Vagina (tissue), 2 donors: ENCODE measurements at places on chromosomes 12 and 14.

GRCh38 chr14:55449116-55449515 is 8.7 kb upstream of the TBPL2 start:
- no peak for DNase-seq
- H3K27me3 ChIP-seq, result no peaks in the 10 kb centered on the region
- H3K4me1 ChIP-seq, result peaks cover 30% of the 10 kb centered on the region

DNA sequence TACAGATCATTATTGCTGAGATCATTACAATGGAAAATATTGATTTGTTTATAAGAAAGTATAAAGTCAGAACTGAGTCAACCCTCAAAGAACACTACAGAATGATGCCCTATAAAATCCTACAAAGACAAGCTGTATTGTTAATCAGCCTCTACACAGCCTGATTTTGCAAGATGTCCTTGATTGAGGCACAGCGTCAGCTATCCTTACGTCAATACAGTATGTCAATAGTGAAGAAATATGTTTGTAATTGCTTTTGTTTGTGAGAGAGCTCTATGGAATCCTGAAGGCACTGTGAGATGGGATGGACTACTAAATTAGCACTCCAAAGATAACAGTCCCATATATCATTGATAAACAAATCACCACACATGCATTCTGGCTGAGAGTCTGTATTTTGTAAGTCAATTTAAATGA is 70.7 kb downstream of the RASSF9 start:
- no peaks in the 10 kb centered on the region for H3K27me3 ChIP-seq
- H3K27ac ChIP-seq, result no peak overlapping the region
- no peak for DNase-seq
- no peak overlapping the region for H3K4me3 ChIP-seq
- H3K36me3 ChIP-seq, result no peaks in the 10 kb centered on the region
- no peaks in the 10 kb centered on the region for H3K4me1 ChIP-seq

- no peaks in the 10 kb centered on the region for H3K36me3 ChIP-seq
- no peaks in the 10 kb centered on the region for H3K27me3 ChIP-seq
- no peak for DNase-seq
- no peak overlapping the region for H3K4me3 ChIP-seq
- H3K27ac ChIP-seq, result no peak overlapping the region
These were observed 67.6 kb downstream of the GTF2A1 start for GRCh38 chr14:81153187-81153586.

DNA sequence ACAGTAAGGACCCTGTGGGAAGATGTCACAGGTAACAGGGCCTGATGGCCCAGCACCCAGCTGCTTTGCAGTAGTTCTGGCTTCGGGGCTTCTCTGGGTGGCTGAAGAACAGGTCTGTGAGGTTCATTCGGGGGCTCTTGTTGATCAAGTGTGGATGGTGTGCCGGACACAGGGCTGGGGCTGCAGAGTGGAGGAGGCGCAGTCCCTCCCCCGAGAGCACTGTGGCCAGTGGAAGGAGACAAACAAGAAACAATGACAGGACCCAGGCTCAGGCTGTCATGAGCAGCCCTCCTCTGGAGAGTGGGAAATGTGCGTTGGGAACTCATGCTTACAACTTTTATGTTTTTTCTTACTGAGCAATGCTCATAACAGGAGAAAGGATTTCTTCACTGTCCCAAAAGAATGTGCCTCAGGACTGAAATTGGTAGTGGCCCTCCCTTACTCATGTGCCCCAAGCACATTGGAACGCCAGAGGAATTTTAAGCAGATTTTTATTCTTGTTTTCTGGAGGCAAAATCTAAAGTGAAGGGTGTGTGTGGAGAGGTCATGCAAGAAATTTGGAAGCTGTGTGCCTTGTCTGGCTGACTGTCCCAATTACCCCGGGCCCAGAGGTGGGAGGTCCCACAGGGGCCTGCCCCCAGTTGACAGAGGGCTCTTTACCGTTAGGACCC is 233.8 kb downstream of the CACNA1C start:
- H3K36me3 ChIP-seq, result no peaks in the 10 kb centered on the region
- peaks cover 58% of the 10 kb centered on the region for H3K4me1 ChIP-seq
- no peaks in the 10 kb centered on the region for H3K27me3 ChIP-seq
- no peak for DNase-seq
- peak overlapping the region; percentile 65 for H3K27ac ChIP-seq
- H3K4me3 ChIP-seq, result no peak overlapping the region

- no peaks in the 10 kb centered on the region for H3K27me3 ChIP-seq
- no peak for DNase-seq
- H3K4me1 ChIP-seq, result no peaks in the 10 kb centered on the region
- H3K36me3 ChIP-seq, result no peaks in the 10 kb centered on the region
These were observed 886.2 kb downstream of the DIO2 start for GRCh38 chr14:79325071-79325470.

DNA sequence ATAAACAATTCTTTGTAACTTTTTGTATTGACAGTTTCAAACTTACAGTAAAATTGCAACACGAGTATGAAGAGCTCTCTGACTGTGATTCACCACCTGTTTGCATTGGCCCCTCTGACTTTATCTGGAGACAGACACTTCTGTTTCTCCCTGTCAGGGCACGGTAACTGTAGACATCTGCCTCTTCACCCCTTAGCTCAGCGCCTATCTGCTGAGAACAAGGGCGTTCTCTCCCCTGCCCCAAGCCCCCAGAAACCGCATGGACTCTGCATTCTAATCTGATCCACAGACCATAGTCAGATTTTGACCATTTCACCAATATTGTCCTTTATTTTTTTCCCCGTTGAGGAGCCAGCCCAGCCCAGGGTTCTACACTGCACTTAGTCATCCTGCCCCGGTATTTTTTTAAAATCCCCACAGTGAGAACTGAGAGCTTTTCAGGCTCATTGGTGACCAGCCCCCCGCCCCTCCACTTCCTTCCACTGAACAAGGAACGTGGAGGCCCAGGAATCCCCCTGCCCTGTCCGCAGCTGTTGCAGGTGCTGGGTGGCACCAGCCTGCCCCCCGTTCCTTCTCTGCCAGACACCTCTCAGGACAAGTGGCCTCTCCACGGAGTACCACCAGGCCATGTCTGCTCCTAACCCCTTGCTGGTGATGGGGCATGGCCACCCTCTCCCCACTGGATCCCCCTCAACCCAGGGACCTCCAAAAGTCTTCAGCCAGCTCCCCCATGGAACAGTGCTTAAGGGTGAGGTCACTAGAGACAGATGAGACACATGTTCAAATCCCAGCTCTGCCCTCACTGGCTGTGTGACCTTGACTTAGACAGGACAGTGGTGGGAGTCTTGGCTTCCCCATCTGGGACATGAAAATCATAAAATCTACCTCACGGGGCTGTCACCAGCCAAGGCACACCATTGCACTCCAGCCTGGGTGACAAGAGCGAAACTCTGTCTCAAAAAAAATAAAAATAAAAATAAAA is 11.2 kb downstream of the RHOF start:
- peaks cover 43% of the 10 kb centered on the region for H3K4me1 ChIP-seq
- no peak for DNase-seq
- H3K36me3 ChIP-seq, result no peaks in the 10 kb centered on the region
- peak overlapping the region; percentile 74 for H3K27ac ChIP-seq

- no peaks in the 10 kb centered on the region for H3K27me3 ChIP-seq
- peak overlapping the region; percentile 50 for H3K27ac ChIP-seq
- no peak overlapping the region for H3K4me3 ChIP-seq
- H3K36me3 ChIP-seq, result peaks cover 15% of the 10 kb centered on the region
- DNase-seq, result no peak
These were observed 54.6 kb downstream of the ACTN1 start for GRCh38 chr14:68924186-68925158.

DNA sequence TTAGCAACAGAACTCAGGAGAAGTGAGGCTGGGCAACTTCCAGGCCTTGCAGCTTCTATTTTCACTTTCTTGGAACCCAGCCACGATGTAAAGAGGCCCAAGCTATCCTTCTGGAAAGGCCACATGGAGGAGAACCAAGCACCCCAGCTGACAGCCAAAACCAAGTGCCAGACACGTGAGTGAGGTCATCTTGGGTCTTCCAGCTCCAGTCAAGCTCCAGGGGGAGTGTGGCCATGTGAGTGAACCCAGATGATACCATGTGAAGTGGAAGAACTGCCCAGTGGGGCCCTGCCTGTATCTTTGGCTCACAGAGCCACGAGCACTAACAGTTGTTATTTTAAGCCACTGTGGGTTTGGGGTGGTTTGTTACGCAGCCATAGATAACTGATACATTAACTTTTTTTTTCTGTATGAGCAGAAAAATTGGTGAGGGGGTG is 126.8 kb upstream of the MAP1LC3B2 start:
- H3K4me1 ChIP-seq, result peaks cover 32% of the 10 kb centered on the region
- H3K27me3 ChIP-seq, result no peaks in the 10 kb centered on the region
- no peak for DNase-seq
- H3K36me3 ChIP-seq, result no peaks in the 10 kb centered on the region
- H3K4me3 ChIP-seq, result no peak overlapping the region
- no peak overlapping the region for H3K27ac ChIP-seq

DNA sequence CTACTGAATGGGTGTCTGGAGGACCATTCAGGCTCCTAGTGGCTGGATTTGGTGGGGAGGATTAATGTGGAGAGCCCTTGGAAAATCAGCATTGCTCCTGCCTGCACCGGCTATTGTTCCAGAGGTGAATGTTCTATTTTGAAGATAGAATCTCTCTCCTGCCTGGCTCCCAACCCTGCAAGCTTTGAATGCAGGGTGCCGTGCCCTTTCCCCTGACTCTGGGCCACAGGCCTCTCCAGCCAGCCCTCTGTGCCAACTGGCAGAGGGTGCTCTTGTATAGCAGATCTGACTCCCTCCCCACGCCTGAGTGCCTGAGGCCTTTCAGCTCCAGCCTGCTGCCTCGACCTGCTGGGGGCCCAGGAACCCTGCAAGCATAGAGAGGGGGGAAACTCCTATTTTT is 106.8 kb downstream of the TMEM260 start:
- H3K4me1 ChIP-seq, result no peaks in the 10 kb centered on the region
- no peaks in the 10 kb centered on the region for H3K36me3 ChIP-seq
- H3K27me3 ChIP-seq, result no peaks in the 10 kb centered on the region
- no peak overlapping the region for H3K4me3 ChIP-seq

DNA sequence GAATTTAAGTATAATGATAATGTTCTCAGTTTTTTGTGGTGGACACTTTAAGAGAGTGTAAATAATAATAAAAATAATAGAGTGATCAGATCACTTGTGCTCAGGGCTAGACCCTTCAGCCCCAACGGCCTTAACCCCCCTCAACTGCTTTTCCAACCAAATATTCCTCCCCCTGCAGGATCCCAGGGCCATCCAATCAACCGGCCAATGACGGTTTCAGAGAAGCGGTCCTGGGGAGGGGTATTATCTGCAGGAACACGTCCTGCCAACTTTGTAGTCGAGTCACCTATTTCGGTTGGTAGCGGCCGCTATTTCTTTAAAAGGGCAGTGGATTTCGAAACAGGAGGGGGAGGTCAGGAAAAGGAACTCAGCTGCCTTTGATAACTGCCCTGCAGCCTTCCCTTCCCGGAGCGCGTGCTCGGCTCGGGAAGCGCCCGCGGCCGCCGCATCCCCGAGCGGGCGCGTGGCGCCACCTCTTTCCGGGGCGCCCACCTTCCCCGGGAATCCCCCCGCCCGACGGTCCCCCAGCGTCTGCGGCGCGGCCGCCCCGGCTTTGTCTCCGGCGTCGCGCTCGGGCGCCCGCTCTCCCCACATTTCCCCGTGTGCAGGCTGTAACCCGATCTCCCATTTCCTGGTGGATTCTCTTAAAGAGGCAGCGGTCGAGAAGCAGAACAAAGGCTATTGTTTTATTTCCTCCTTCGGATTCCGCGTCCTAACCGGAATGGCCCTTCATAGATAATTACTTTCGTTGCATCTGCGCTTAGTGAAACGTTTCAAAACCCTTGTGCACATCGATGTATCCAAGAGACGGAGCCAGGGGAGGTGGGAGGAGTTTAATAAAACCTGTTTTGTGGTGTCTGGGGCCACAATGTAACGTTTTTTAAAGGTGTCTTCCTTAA is 711 bp upstream of the ETV6 start:
- DNase-seq, result no peak
- peaks cover 32% of the 10 kb centered on the region for H3K4me1 ChIP-seq
- peak overlapping the region; percentile 89 for H3K27ac ChIP-seq

DNA sequence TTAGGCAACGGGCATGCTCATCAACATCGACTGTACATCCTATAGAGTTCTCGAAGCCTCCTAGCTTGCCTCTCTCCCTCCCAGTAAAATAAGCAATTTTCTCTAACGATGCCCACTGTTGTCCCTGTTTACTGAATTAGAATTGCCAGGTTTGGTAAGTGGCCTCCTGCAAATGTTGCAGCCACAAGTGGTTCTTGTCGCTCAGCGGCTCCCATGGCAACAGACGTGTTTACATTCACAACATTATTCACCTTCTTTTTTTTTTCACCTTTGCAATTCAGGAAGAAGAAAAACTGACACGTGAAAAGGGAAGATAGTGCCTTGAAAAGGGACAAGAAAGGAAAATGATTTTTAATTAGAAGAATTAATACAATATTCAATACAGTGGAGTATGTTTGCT is 100.9 kb upstream of the PKP2 start:
- H3K4me3 ChIP-seq, result no peak overlapping the region
- H3K27me3 ChIP-seq, result no peaks in the 10 kb centered on the region
- H3K27ac ChIP-seq, result no peak overlapping the region
- no peaks in the 10 kb centered on the region for H3K36me3 ChIP-seq

- H3K27ac ChIP-seq, result peak overlapping the region; percentile 99
- no peaks in the 10 kb centered on the region for H3K36me3 ChIP-seq
- no peak for DNase-seq
- H3K27me3 ChIP-seq, result no peaks in the 10 kb centered on the region
These were observed 1.4 kb upstream of the FOS start for GRCh38 chr14:75277008-75277814.

GRCh38 chr14:94423453-94424056 is 29.0 kb downstream of the SERPINA11 start:
- H3K4me1 ChIP-seq, result no peaks in the 10 kb centered on the region
- DNase-seq, result peak; percentile 43
- H3K36me3 ChIP-seq, result no peaks in the 10 kb centered on the region
- H3K4me3 ChIP-seq, result no peak overlapping the region

- no peak for DNase-seq
- H3K27ac ChIP-seq, result no peak overlapping the region
- peaks cover 4% of the 10 kb centered on the region for H3K36me3 ChIP-seq
- H3K4me1 ChIP-seq, result peaks cover 7% of the 10 kb centered on the region
- peak overlapping the region; percentile 37 for H3K4me3 ChIP-seq
These were observed 12.6 kb upstream of the TRPV4 start for GRCh38 chr12:109845824-109846205.

- H3K27ac ChIP-seq, result no peak overlapping the region
- H3K36me3 ChIP-seq, result no peaks in the 10 kb centered on the region
- no peaks in the 10 kb centered on the region for H3K4me1 ChIP-seq
- H3K27me3 ChIP-seq, result no peaks in the 10 kb centered on the region
These were observed 101.9 kb downstream of the SLC8A3 start for GRCh38 chr14:70086685-70087379.

- no peaks in the 10 kb centered on the region for H3K27me3 ChIP-seq
- no peak overlapping the region for H3K27ac ChIP-seq
- peaks cover 71% of the 10 kb centered on the region for H3K4me1 ChIP-seq
- no peak for DNase-seq
- H3K4me3 ChIP-seq, result no peak overlapping the region
These were observed 22.9 kb downstream of the SYNE3 start for GRCh38 chr14:95493503-95493902.

DNA sequence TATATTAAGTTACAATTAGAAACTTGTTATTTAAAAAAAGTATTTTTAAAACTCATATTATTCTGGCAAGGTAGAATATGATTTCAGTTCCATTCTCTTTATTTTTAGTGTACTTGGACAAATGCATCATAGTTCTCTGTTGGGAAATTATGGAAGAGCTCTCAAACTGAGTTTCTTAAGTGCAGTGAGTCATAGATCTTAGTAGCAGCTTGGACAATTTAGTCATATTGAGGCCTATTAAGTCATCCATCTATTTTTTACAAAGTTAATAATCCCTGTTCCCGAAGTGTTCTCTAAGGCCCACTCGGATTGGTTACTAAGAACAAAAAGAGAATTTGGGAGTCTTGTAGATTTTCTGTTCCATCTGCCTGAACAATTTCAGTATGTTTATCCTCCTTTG is 113.9 kb downstream of the ANO4 start:
- H3K27ac ChIP-seq, result no peak overlapping the region
- no peaks in the 10 kb centered on the region for H3K36me3 ChIP-seq
- H3K27me3 ChIP-seq, result no peaks in the 10 kb centered on the region
